ENCODE measurements at places on chromosomes 13 and 19. TPM values are rescaled to one million over a fixed set of nuclear protein-coding genes. Genes with fewer than 3 reads are reported as not detected.

GRCh38 chr13:80821466-80821865, 480.5 kb upstream of the SPRY2 start:
- H3K4me1 ChIP-seq: no peaks in the 10 kb centered on the region
- H3K27me3 ChIP-seq: no peaks in the 10 kb centered on the region
- H3K4me3 ChIP-seq: no peak overlapping the region
- H3K36me3 ChIP-seq: no peaks in the 10 kb centered on the region
- no peak for DNase-seq
- H3K27ac ChIP-seq: no peak overlapping the region

- H3K36me3 ChIP-seq: no peaks in the 10 kb centered on the region
- no peak overlapping the region for H3K4me3 ChIP-seq
- no peak overlapping the region for H3K27ac ChIP-seq
- DNase-seq: peak; percentile 54
- no peaks in the 10 kb centered on the region for H3K4me1 ChIP-seq
- H3K27me3 ChIP-seq: no peaks in the 10 kb centered on the region
Measured at GRCh38 chr19:4732680-4733114, 9.1 kb upstream of the DPP9 start.

GRCh38 chr19:46834121-46834520, 16.5 kb downstream of the AP2S1 start:
- H3K4me3 ChIP-seq: no peak overlapping the region
- no peaks in the 10 kb centered on the region for H3K36me3 ChIP-seq
- no peak overlapping the region for H3K27ac ChIP-seq
- peaks cover 5% of the 10 kb centered on the region for H3K4me1 ChIP-seq
- DNase-seq: no peak
- H3K27me3 ChIP-seq: no peaks in the 10 kb centered on the region

DNA sequence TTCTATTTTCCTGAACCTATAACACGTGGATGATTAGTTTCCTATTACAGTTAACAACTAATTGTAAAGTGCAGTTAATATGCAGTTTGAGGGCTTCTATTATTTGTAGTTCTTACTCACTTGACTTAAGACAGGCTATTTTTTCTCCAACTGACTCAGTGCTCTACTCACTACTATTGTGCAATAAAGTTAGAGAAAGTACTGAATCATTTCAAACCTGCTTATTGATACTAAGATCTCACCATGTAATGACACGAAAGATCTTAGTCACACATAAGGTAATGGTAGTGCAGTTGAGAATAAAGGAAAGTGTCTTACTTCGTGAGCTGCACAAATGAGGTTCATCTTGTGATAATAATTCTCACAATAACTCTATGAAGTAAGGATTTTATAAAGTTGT, 22.8 kb upstream of the ITM2B start:
- no peak overlapping the region for H3K27ac ChIP-seq
- H3K36me3 ChIP-seq: no peaks in the 10 kb centered on the region
- no peaks in the 10 kb centered on the region for H3K27me3 ChIP-seq

- H3K4me3 ChIP-seq: no peak overlapping the region
- H3K27me3 ChIP-seq: no peaks in the 10 kb centered on the region
- DNase-seq: no peak
- H3K36me3 ChIP-seq: no peaks in the 10 kb centered on the region
Measured at GRCh38 chr13:23509781-23510543, 60.2 kb upstream of the TNFRSF19 start.

DNA sequence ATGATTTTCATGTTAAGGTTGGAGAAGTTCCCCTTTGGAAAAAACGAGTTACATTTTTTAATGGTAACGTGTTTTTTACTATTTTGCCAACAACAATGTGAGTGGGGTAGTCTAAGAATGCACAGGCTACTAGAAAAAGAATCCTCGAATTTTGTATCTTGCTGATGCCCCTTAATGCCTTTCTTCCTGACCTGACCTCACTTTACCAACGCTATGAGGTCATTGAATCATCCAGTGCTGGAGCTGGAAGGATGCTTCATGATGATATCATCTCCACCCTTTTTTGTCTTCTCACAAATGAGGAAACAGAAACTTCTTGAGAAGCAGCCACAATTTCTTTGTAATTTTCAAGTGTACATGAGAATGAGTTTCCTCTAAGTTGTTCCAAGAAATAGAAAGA, 8.2 kb upstream of the UBL3 start:
- no peak overlapping the region for H3K27ac ChIP-seq
- no peaks in the 10 kb centered on the region for H3K27me3 ChIP-seq
- DNase-seq: no peak
- no peak overlapping the region for H3K4me3 ChIP-seq
- H3K4me1 ChIP-seq: peaks cover 8% of the 10 kb centered on the region
- no peaks in the 10 kb centered on the region for H3K36me3 ChIP-seq

LHB gene
- total RNA-seq: 45.8 TPM
